A673 (cell line): ENCODE measurements at places on chromosomes 3 and 15. TPM values are rescaled to one million over a fixed set of nuclear protein-coding genes. Genes with fewer than 3 reads are reported as not detected.

The FBXW12 gene
- 0.55 and 0.60 TPM in 2 replicates for total RNA-seq

DNA sequence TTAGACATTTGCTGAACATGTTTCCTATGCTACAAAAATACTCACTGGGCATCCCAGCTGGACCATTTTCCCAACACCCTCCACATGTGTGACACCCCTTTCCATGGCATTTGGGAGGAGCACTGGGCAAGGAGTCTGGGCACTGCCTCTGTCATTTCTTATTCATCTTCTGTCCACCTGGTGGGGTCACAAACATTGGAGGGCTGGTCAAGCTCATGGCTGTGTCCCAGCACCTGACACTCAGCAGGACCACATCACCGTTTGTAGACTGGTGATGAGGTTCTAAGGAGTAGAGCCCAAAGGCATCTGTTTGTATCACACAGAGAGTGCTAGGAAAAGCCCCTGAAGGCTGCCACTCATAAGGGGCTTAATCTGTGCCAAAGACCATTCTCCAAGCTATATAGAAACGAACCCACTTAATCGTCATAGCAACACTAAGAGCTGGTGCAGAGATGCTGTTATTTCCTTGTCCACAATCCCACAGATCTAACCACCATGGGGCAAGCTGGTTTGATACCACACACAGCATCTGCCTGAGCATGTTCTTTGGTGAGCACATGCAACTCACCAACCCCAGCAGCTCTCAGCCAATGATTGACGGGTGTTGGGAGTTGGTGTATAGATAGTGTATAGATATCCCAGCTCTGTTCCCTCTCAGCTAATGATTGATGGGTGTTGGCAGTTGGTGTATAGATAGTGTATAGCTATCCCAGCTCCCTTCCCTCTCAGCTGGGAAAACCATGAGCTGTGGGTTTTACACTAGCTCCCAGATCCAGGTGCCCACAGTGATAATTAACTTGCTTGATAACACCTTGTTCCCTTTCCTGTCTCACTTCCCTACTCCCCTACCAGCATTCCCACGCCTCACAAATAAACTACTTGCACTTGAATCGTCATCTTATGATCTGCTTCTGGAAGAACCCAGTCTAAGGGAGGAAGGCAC is 42.7 kb upstream of the ATP2B2 start:
- H3K4me1 ChIP-seq = peaks cover 7% of the 10 kb centered on the region
- H3K27me3 ChIP-seq = no peaks in the 10 kb centered on the region
- no peak overlapping the region for H3K27ac ChIP-seq

The CCDC9B gene
- 8.6 and 8.9 TPM in 2 replicates for total RNA-seq

DNA sequence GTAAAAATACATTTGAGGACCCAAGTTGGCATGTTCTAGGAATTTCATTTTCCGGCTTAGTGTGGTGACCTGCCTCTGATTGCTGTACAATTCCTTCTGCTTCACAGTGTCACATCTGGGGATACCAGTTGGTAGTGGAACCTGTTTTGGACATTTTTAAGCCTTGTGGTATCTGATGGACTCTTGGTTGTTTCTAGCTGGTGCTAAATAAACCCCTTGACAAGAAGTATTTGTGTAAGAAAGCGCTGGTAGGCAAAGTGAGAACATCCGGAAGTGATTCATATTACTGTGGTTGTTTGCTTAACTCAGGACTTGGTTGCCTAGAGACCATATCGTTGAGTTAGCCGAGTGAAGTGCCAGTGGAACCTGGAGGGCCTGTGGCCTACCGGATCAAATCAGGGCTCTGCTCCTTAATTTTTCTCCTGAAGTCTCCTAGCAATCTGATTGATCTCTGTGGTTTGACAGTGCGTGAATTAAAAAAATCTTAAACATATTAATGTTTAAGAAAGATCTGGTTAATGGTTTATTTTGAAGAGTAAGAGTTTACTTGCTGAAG is 12.8 kb downstream of the IQGAP1 start:
- peaks cover 51% of the 10 kb centered on the region for H3K4me1 ChIP-seq
- H3K27me3 ChIP-seq = no peaks in the 10 kb centered on the region
- H3K36me3 ChIP-seq = no peaks in the 10 kb centered on the region
- DNase-seq = peak; percentile 94
- H3K4me3 ChIP-seq = no peak overlapping the region

GRCh38 chr3:33008282-33008681 is 56.8 kb downstream of the CCR4 start:
- H3K4me1 ChIP-seq = no peaks in the 10 kb centered on the region
- no peak for DNase-seq
- H3K36me3 ChIP-seq = peaks cover 8% of the 10 kb centered on the region
- H3K27me3 ChIP-seq = no peaks in the 10 kb centered on the region
- H3K4me3 ChIP-seq = no peak overlapping the region

The PTH1R gene
- total RNA-seq = 1.2 and 1.7 TPM in 2 replicates

- no peak for DNase-seq
- H3K36me3 ChIP-seq = no peaks in the 10 kb centered on the region
- no peaks in the 10 kb centered on the region for H3K27me3 ChIP-seq
- H3K4me3 ChIP-seq = no peak overlapping the region
- H3K27ac ChIP-seq = no peak overlapping the region
- peaks cover 3% of the 10 kb centered on the region for H3K4me1 ChIP-seq
Observed at GRCh38 chr15:85587707-85588411, 206.9 kb downstream of the KLHL25 start.

DNA sequence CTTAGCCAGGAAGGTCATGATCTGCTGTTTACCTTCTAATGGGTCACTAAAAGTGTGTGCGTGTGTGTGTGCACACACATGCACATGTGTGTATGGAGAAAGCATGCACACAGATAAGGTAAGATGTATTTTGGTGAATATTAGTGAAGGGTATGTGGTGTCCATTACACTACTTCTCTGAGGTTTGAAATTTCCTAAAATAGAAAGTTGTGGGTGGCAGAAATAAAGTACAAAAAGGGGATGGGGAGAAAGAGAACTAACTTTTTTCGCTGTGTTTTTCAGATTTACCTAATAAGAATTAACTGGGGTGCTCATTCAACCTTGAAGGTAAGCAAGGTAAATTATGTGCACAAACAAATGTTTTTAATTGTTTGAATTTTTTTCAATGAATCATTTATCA is 24.4 kb upstream of the NR2E3 start:
- H3K27ac ChIP-seq = no peak overlapping the region
- no peak for DNase-seq
- no peaks in the 10 kb centered on the region for H3K4me1 ChIP-seq

- no peak overlapping the region for H3K4me3 ChIP-seq
- no peaks in the 10 kb centered on the region for H3K36me3 ChIP-seq
- H3K27ac ChIP-seq = no peak overlapping the region
- H3K4me1 ChIP-seq = peaks cover 7% of the 10 kb centered on the region
- peak; percentile 44 for DNase-seq
Observed at GRCh38 chr15:65212097-65212496, 824 bp upstream of the CILP start.

The OR5H2 gene
- not detected in 2 replicates for total RNA-seq

DNA sequence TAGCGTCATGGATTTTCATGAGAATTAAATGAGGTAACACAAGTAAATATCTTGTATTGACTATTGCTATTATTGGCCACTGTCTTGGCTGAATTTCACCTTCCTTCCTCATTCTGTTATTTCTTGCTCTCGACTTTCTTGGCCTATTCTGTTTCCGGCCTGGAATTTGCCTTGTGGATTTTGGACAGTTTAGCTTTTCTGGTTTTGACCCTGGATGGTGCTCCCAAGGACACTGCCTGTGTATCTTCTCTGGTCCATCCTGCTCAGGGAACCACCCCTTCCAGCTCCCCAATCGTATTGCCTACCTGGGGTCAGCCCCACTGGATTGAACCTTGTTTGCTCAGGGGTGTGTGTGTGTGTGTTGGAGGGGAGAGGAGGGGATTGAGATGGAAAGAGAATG is 376.2 kb upstream of the C2CD4B start:
- peaks cover 11% of the 10 kb centered on the region for H3K4me1 ChIP-seq
- no peaks in the 10 kb centered on the region for H3K36me3 ChIP-seq
- no peak for DNase-seq
- H3K27ac ChIP-seq = no peak overlapping the region

The IRAK2 gene
- total RNA-seq = 0.34 and 0.63 TPM in 2 replicates

GRCh38 chr15:33111041-33111451 is 83.5 kb downstream of the FMN1 start:
- DNase-seq = peak; percentile 44
- H3K4me3 ChIP-seq = no peak overlapping the region
- H3K27ac ChIP-seq = no peak overlapping the region

DNA sequence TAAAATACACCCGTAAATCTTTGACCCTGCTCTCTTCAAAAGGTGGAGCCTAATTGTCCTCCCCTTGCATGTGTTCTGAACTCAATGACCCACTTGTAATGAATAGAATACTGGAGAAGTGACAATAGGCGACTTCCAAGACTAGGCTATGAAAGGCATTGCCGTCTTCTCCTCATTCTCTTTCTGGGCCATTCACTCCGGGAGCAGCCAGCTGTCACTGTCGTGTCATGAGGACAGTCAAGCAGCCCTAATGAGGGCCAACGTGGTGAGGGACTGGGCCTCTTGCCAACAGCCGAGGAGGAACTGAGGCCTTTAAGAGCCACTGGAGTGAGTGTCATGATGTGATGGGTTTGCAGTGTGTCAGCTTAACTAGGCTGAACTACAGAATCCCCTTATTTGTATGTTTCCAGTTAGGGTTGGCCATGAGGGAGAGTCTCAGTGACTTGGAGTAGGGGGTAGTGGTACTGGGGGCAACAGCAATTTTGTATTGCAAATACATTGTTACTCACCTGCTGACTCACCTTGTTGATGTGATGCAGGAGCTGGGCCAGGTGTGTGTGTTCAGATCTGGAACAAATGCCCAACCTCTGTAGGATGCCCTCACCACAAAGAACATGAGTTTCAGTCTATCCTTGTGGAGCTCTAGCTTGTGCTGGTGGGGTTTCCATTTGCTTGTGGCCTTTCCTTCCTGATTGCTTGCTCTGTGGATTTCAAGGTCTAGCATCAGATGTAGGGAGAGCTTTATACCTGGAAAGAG is 188.5 kb upstream of the PROK2 start:
- H3K4me1 ChIP-seq = no peaks in the 10 kb centered on the region
- H3K27ac ChIP-seq = no peak overlapping the region
- no peaks in the 10 kb centered on the region for H3K36me3 ChIP-seq

GRCh38 chr15:67724691-67725375 is 100.5 kb upstream of the SKOR1 start:
- no peaks in the 10 kb centered on the region for H3K36me3 ChIP-seq
- H3K4me1 ChIP-seq = peaks cover 23% of the 10 kb centered on the region

The ISG20 gene
- total RNA-seq = 1.8 and 3.3 TPM in 2 replicates

GRCh38 chr15:57485869-57486268 is 105.8 kb upstream of the MYZAP start:
- no peak overlapping the region for H3K4me3 ChIP-seq
- no peaks in the 10 kb centered on the region for H3K27me3 ChIP-seq
- no peak for DNase-seq
- no peaks in the 10 kb centered on the region for H3K4me1 ChIP-seq

The ADGRG7 gene
- total RNA-seq = 2.4 and 2.7 TPM in 2 replicates

The TBL1XR1 gene
- total RNA-seq = 186 and 220 TPM in 2 replicates

DNA sequence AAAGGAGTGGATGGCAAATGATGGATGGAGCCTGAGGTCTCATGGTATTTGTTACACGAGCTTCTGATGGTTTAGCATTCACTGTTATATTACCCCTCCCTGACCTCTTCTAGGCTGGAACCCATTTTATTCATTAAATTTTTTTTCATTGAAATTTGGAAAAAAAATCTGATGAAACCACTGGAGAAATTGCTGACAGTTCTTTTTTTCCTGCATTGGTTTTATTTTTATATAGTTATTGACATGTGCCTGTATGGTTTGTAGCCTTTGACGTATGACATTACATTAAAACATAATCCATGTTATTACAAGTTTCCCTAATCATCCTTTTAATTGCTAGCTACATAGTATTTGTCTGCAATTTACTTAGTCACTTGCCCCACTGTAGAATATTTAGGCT is 81.8 kb downstream of the CLDN11 start:
- no peaks in the 10 kb centered on the region for H3K4me1 ChIP-seq
- no peaks in the 10 kb centered on the region for H3K27me3 ChIP-seq
- no peak for DNase-seq
- no peak overlapping the region for H3K4me3 ChIP-seq
- no peaks in the 10 kb centered on the region for H3K36me3 ChIP-seq

- H3K4me3 ChIP-seq = no peak overlapping the region
- no peak for DNase-seq
- H3K36me3 ChIP-seq = no peaks in the 10 kb centered on the region
- no peaks in the 10 kb centered on the region for H3K27me3 ChIP-seq
Observed at GRCh38 chr15:58240191-58240932, 102.2 kb downstream of the AQP9 start.

DNA sequence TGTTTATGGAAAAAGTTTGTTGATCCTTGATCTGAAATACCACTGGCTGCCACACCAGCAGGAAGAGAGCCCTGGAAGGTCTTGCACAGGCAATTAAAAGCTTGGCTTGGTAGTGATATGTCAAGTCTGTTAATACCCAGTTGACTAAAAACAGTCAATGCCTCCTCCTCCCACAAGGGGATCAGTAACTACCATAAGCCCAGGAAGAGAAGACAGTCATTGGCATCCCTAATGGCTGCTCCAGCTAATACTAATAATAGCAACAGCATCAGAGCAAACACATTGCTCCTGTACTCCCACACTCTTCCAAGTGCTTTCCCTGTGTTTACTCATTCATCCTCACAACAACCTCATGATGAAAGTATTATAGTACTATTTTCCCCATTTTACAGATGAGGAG is 528.6 kb downstream of the TAFA4 start:
- DNase-seq = no peak
- no peak overlapping the region for H3K27ac ChIP-seq
- no peak overlapping the region for H3K4me3 ChIP-seq
- H3K27me3 ChIP-seq = no peaks in the 10 kb centered on the region
- no peaks in the 10 kb centered on the region for H3K4me1 ChIP-seq

DNA sequence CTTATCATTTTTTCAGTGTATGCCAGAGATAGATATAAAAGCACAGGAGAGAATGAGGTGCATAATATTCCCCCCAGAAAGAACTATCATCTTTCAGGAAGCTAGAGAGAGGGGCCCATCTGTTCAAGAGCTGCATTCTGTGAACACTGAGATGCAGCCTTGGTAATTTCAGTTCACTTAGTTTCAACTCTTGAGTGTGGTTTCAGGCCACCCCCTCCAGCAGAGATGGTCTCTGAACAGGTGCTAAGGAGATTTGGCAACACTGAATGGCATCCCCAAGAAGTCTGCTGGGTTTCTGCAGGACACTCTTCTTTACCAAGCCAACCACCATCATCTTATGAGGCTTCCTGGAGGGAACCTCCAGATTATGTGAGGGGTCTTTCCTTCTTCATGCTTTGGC is 30.4 kb upstream of the LIMD1 start:
- H3K36me3 ChIP-seq = no peaks in the 10 kb centered on the region
- no peak overlapping the region for H3K4me3 ChIP-seq
- H3K4me1 ChIP-seq = no peaks in the 10 kb centered on the region
- H3K27ac ChIP-seq = no peak overlapping the region
- H3K27me3 ChIP-seq = no peaks in the 10 kb centered on the region

GRCh38 chr3:97971679-97972567 is at the start of gene RIOX2:
Gene RIOX2, minus strand, starts transcription at chr3:97972431. Its CDS starts 4,838 bp downstream, at chr3:97967593.
- DNase-seq = peak; percentile 78
- peaks cover 24% of the 10 kb centered on the region for H3K4me1 ChIP-seq
- H3K36me3 ChIP-seq = no peaks in the 10 kb centered on the region
- no peaks in the 10 kb centered on the region for H3K27me3 ChIP-seq
- no peak within 1 kb of the TSS for H3K27ac ChIP-seq
- peak within 1 kb of the TSS; percentile 64 for H3K4me3 ChIP-seq

The AHSG gene
- 3.2 and 4.9 TPM in 2 replicates for total RNA-seq

The SHC4 gene
- total RNA-seq = 0.57 and 0.73 TPM in 2 replicates

GRCh38 chr3:114231616-114232015 is 5.8 kb downstream of the ZNF80 start:
- DNase-seq = no peak
- no peak overlapping the region for H3K4me3 ChIP-seq
- no peaks in the 10 kb centered on the region for H3K4me1 ChIP-seq
- H3K36me3 ChIP-seq = no peaks in the 10 kb centered on the region

- DNase-seq = no peak
- no peaks in the 10 kb centered on the region for H3K27me3 ChIP-seq
- no peak overlapping the region for H3K4me3 ChIP-seq
- peaks cover 37% of the 10 kb centered on the region for H3K4me1 ChIP-seq
Observed at GRCh38 chr15:63544258-63545026, 40.0 kb downstream of the USP3 start.
